Ureter (tissue), 1 donor: ENCODE measurements at places on chromosomes 4 and X. TPM values are rescaled to one million over a fixed set of nuclear protein-coding genes. Genes with fewer than 3 reads are reported as not detected.
A peak's percentile ranks its signal among the peaks of the same experiment; 100 is the strongest.

The TMPRSS11B gene
- total RNA-seq = not detected

The TMEM255A gene
- total RNA-seq = 2.1 TPM

DNA sequence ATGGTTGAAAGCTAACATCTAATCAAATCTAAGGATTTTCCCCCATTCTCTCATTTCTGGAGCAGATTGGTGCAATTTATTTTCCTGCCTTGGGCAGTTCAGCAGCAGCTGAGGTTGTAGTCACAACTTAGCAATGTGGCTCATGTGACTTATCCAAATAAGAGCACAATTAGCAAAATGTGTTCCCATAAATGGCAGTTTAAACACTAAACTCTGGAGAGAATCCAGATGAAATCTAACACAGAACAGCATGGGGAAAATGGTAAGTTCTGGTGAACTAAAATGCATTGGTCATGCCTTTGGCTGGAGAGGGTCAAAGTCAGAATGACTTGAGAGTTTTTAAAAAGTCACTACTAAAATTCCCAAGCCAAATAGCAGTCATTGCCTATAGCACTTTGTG is 422.6 kb upstream of the DIPK2B start:
- DNase-seq = no peak

- no peak for DNase-seq
These were observed 26.5 kb downstream of the SPARCL1 start for GRCh38 chr4:87502580-87503238.

GRCh38 chr4:15729910-15730533 is 27.2 kb downstream of the BST1 start:
- no peak for DNase-seq

- DNase-seq = no peak
These were observed 1.3 kb downstream of the CNGA1 start for GRCh38 chr4:48015216-48015615.

The INTS12 gene
- 21.1 TPM for total RNA-seq

The IL1RAPL2 gene
- total RNA-seq = 8.3 TPM

DNA sequence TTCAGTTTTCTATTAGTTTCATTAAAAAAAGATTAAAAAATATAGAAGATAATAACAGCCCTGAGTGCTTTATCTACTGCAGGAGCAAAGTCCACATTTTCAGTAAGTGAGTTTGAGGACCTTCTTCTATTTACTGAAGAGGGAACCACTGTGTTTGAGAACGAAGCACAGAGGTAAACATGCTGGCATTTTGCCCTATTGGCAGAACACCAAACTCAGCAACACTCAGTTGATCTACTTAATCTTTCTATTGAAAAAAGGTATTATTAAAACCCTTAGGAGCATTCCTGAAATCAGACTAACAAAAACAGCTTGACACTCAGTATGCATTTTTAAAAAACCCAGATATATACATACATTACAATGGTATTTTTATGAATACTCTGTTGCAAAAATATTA is 1496.7 kb downstream of the TECRL start:
- DNase-seq = no peak

GRCh38 chr4:121472937-121473721 is 92.3 kb upstream of the QRFPR start:
- DNase-seq = no peak

DNA sequence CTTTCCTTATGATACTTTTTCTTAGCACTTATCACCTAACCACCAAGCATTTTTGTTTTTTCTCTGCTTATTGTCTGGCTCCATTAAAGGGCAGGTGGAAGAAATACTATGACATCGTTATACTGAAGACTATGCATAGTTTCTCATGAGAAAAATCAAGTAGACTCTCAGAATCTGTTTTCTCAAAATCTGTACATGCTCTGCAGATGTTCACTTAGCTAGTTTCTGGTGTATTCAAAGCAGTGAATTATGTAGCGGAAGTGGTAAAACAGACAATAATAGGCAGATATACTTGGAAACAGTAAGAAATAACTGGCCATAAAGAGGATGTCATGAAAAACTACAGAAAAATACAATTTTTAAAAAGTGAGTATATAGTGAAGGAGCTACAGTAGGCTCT is 146.0 kb downstream of the STIM2 start:
- no peak for DNase-seq

GRCh38 chrX:29792335-29792734 is 423.0 kb upstream of the MAGEB2 start:
- DNase-seq = no peak

GRCh38 chrX:8192276-8192675 is 21.2 kb upstream of the VCX2 start:
- no peak for DNase-seq

The STEEP1 gene
- total RNA-seq = 27.9 TPM

- DNase-seq = no peak
These were observed 225.1 kb upstream of the PRKX start for GRCh38 chrX:3938587-3938986.

The GPRIN3 gene
- 3.5 TPM for total RNA-seq

The PPARGC1A gene
- total RNA-seq = 13.3 TPM

DNA sequence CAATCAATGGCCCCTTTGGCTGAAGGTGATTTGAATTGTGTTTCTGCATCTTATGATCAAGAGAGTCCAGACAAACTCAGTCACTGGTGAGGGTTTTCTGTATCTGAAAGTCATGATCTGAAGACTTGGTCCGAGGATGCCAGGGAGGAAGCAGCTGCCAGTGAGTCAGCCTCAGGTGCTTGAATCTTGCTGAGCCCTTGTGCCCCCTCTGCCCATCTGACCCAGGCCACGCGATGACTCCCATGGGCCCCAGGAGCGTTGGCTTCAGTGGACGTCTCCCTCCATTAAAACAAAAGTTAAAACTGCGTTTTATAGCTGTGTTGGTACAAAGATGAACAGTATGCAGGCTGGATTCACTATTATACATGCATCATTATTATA is 62.0 kb downstream of the HTRA3 start:
- no peak for DNase-seq

The AMTN gene
- not detected for total RNA-seq

DNA sequence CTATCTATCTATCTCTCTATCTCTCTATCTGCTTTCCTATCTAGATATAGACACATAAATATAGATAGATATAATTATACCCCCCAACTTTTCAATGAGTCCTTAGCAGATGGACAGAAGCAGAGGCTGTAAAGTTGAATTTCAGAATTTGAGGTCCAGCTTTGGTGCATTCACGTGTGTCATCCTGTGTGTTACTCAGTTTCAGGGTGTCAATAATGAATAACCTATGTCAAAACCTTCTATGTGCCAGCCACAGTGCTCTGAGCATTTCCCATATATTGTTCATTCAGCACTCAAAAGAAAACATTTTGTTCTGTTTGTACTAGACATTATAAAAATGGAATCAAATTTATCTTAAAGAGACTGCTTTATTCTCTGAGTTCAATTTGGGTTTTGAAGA is 310.0 kb downstream of the ARHGAP24 start:
- no peak for DNase-seq

- DNase-seq = no peak
These were observed 33.0 kb downstream of the PPA2 start for GRCh38 chr4:105440890-105441289.

DNA sequence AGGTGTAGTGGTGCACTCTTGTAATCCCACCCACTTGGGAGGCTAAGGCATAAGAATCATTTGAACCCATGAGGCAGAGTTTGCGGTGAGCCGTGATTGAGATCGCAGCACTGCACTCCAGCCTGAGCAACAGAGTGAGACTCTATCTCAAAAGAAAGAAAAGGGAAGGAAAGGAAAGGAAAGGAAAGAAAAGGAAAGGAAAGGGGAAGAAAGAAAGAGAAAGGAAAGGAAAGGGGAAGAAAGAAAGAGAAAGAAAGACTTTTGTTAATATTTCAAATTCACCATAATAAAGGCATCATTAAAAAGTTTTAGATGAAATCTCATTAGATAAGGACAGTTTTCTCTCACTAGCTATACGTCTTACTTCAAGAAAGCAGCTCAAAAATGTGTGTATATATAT is 660.5 kb upstream of the ATOH1 start:
- no peak for DNase-seq

DNA sequence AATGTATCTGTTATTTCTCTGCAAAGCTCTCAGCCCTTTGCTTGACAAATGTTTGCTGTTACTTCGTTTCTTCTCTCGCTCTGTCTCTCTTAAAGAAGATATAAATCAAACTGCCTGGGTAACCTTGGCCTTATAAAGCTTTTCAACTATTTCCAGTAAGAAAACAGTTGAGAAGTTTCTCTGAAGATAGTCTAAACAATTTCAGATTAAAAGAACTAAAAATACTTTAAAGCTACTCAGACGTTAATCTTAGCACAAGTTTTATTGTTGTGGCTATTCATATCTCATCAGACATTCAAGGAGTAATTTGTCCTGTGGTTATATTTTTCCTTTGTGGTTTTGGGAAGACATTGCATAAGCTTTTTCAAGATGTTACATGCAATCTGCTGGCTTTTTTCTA is 22.6 kb downstream of the HOPX start:
- no peak for DNase-seq

DNA sequence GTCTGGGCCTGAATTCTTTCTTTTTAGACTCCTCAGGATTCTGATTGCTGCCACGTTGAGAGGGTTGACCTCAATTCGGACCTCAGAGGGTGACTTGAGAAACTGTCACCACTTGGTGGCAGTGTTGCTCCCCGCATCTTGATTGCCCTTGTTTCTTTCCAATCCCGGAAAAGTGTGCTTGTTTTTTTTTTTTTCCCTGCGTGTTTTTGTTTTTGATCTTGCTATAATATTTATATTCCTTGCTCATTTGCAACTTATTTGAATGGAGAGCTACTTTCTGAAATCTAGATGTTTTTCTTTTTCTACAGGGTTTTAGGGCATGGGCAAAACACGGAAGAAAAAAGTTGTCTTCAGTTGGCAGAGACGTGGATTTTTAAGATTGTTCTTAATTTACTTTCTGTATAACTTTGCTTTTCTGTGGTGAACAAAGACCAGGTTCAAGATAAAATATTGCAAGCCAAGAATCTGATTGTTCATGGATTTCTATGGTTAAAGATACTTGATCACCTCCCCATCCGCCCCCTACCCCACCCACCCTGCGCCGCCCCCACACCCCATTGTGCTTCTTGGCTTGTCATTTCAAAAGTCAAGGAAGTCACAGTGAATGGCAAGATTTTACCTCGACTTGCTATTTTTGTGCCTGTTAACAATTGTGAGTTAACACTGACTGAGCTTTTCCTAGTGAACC is 102.0 kb downstream of the PTTG2 start:
- DNase-seq = peak; percentile 76

DNA sequence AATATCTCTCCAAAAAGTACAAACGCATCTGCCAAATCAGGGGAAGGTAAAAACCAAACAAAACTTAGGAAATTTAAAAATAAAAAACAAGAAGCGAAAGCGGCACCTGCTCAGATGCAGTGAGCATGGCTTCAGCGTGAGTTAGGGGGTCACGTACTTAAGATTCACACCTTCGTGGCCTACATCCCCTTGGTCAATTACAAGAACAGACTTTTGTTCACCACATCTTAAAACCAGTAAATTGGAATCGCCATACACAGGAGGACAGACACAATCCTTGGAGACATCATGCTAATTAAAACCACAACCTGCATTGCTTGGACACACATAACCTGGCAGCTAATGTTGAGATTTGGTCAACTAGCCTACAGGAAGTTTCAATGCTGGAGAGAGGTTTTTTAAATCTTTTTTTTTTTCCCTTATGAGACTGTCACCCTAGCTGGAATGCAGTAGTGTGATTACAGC is 12.5 kb upstream of the SEL1L3 start:
- DNase-seq = no peak

The CACNA1F gene
- 0.49 TPM for total RNA-seq

The MAGEB1 gene
- not detected for total RNA-seq

- DNase-seq = no peak
These were observed 135.7 kb downstream of the CNKSR2 start for GRCh38 chrX:21509912-21510311.

- no peak for DNase-seq
These were observed 7.4 kb upstream of the WDFY3 start for GRCh38 chr4:84973856-84974255.

The GABRB1 gene
- total RNA-seq = not detected
